ENCODE measurements at places on chromosomes 5 and 9. TPM values are rescaled to one million over a fixed set of nuclear protein-coding genes. Genes with fewer than 3 reads are reported as not detected.

- H3K4me3 ChIP-seq = no peak overlapping the region
- H3K4me1 ChIP-seq = no peaks in the 10 kb centered on the region
- no peaks in the 10 kb centered on the region for H3K36me3 ChIP-seq
Measured at GRCh38 chr5:95153511-95153910, 131.4 kb downstream of the MCTP1 start.

DNA sequence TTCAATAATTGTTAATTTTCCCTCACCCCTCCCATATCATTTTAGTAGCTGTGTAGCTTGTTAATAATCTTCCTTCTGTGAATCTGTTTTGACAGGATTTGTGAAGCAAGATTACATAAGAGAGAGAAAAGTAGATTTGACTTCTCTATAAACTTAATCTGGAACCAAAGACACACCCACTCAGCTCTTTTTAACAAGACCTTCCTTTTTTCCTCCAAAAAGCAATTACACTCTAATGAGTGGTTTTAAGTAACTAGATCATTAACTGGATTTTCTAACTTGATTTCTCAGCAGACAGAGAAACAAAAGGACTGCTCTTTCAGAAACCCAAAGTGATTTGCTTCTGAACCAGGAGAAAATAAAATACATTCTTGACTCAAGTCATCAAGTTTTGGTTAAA, 21.9 kb downstream of the RFK start:
- DNase-seq = no peak
- no peak overlapping the region for H3K4me3 ChIP-seq

DNA sequence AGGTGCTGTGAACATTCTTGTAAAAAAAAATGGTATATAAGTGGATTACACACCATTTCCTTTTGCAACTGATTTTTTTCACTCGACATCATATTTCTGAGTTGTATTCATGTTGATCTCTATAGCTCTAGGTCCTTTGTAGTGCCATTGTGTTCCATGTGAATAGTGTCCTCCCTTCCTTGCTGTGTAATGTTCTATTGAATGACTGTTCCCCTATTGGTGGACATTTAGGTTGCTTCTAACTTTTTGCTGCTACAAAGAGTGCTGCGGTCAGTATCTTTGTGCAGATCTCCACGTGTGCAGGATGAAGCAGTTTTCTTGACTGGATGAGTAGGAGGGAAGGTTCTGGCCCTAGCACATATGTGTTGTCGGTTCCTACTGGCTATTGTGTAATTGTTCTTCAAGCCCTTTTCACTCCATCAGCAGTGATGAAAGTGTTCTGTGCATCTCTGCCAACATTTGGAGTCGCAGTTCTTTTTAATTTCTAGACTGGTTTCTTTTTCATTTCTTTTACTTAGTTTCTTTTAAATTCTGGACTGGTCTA, 20.2 kb downstream of the DAB2IP start:
- H3K27me3 ChIP-seq = no peaks in the 10 kb centered on the region
- no peak overlapping the region for H3K4me3 ChIP-seq
- H3K27ac ChIP-seq = no peak overlapping the region

GRCh38 chr5:153700940-153701339, 210.5 kb downstream of the GRIA1 start:
- H3K36me3 ChIP-seq = no peaks in the 10 kb centered on the region
- no peaks in the 10 kb centered on the region for H3K27me3 ChIP-seq
- H3K27ac ChIP-seq = no peak overlapping the region
- H3K4me1 ChIP-seq = no peaks in the 10 kb centered on the region
- DNase-seq = no peak
- H3K4me3 ChIP-seq = no peak overlapping the region

GRCh38 chr9:16119261-16120230, 566.7 kb downstream of the CCDC171 start:
- no peak overlapping the region for H3K4me3 ChIP-seq
- DNase-seq = peak; percentile 93
- H3K4me1 ChIP-seq = peaks cover 33% of the 10 kb centered on the region
- no peaks in the 10 kb centered on the region for H3K36me3 ChIP-seq

HAND1 gene
- total RNA-seq = not detected

CMYA5 gene
- 1.5 TPM for total RNA-seq

Measured in astrocyte (in vitro differentiated cells and primary cell).